D341Med (cell line): ENCODE measurements at places on chromosomes 13 and 19.

DNA sequence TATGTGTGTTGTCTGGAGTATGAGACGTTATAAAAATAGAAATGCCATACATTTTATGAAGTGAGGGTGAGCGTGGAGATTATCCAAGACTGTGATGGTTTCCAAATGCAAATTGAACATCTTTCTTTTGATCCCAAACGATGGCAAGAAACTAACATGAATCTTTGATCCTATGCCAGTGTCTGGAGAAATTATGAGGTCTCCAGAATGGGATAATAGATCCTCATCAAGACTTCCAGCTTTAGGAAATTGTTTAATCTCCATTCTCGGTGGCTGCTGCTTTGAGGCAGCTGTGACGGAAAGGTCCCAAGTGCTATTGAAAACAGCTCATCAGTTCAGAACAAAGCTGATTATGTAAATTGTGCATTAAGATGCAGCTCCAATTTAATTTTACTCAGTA lies 30.8 kb downstream of the CBY2 start:
- no peak for DNase-seq

DNA sequence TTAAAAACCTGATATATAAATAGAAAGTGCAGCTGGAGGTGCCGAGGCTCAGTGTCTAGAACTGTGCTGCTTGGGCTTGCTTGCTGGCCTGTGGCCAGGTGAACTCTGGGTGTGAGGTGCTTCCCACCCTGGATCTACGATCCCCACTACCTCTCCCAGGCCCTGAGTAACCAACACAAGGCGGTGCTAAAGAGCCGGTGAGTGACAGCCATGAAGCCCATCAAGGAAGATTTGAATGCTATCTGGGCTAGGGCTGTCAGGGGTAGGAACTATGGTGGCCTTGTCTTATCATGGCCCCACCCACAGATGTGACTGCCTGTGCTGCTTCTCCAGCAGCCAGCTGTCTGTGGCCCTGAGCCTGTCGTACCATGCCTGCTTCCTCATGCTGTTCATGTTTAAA lies 25.6 kb upstream of the ZNF91 start:
- DNase-seq = no peak

GRCh38 chr13:75636436-75637180 lies 478 bp downstream of the LMO7 start:
- DNase-seq = peak; percentile 48

DNA sequence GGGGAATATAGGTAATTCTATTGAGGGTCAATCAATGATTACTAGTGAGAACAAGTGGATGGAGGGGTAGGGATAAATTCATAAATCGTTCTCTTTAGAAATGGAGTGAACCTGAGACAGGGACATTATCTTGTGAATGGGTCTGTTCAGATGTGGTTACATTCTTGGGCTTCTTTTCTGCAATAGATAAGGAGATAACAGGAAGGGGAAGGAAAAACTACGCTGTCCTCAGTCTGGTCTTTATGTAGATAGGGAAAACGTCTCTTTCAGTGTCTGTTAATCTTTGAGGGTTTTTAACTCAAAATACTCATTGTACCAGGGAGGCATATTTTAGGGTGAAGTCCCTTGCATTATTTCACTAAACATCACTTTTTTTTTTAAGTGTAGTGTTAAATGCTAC lies 266.7 kb upstream of the MAB21L1 start:
- no peak for DNase-seq

DNA sequence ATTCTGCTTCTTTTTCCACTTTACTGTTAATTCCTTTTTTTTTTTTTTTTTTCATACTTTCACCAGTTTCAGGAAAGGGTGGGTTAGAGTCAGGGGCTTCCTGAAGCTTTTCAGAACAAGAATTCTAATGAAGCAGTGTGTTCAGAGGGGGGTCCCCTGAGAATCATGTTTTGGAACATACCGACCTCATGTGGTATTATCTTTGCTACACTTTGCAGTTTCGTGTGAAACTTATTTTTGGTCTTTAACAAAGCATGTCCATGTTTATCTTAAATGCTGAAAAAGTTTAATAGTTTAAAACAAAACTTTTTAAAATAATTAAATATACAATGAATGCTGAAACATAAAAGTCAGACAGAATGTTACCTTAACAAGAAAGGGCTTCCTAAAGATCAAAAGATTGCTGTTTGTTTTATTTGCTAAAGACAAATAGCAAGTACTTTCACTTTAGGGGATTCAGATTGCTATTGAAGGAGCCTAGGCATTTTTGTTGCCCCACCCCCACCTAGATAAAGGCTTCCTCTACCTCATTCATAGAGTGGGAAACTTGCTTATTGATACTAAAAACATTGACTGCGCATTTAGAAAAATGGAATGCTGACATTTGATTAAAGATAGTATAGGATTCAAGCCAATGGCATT lies 21.1 kb upstream of the POMP start:
- DNase-seq = no peak

DNA sequence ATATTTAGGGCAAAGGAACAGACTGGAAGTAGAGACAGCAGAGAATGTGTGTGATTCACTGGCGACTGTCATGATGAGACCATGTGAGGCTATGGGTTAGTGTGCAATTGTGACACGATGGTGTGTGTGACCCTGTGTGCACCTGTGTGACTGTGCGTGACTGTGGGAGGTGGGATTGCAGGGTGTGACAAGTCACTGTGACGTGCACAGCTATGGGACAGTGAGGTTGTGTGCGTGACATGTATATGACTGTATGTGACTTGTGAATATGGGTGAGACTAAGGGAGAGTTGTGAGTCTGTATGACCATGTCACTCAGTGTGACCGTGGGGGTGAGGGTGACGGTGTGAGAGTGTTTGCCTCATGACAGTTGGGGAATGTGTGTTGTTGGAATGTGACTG lies 3.4 kb upstream of the GIPR start:
- DNase-seq = no peak

DNA sequence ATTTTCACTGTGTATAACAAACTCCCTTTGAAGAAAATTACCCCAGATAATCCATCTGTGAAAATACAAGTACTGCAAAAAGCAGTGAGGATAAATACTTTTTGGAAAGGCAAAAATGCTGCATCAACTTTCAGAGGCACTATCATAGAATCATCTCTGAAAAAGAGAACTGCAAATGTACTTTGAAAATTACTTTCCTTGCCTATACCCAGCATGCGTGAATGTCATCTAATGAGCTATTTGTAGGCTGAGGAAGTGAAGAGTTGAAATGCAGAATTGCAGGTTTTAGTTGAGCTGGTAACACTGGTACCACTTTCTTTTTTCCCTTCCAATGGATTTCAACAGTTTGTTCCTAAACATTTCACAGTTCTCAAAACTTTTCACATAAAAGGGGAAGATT lies 196.7 kb downstream of the TBC1D4 start:
- no peak for DNase-seq

DNA sequence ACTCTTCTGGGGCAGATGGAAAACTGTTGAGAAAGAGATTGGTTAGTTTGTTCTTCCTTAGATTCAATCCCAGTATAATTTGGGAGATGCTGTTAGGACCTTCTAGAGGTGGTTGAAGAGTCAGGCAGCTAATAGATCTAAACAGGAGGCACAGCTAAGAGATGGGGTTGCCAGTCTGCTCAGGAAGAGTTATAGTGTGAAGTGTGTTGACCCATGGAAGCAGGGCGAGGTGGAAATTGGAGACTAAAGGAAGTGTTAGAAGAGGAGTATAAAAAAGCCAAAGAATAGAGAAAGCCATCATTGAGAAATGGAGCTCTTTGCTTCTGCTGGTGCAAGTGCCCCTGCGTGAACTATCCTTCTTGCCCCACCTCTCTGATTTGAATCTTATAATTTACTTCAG lies 3.8 kb upstream of the OXGR1 start:
- no peak for DNase-seq

DNA sequence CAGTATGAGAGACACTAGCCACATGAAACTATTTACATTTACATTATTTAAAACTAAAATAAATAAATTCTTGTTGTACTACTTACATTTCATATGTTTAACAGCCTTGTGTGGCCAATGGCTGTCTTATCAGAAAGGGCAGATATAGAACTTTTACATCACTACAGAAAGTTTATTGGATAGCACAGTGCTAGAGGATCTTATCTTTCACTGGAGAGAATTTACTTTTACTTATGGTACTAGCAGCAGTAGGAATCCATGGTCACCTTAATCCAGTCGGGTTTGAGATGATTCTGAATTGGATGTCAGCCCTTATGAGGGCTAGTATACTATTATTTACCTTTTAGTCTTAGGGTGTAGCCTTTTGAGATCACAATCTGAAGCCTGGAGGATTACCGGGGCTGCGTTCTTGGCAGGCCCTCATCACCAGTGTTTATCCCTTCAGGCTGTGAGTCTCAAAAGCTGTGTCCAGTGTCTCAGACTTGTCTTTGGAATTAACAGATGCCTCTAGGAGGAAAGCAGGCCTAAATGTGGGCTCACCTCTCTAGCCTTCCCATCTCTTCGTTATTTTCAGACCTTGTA lies 21.7 kb downstream of the IFT88 start:
- DNase-seq = peak; percentile 57

- DNase-seq = no peak
These were observed 36.2 kb upstream of the TRPC4 start for GRCh38 chr13:37905736-37906135.

DNA sequence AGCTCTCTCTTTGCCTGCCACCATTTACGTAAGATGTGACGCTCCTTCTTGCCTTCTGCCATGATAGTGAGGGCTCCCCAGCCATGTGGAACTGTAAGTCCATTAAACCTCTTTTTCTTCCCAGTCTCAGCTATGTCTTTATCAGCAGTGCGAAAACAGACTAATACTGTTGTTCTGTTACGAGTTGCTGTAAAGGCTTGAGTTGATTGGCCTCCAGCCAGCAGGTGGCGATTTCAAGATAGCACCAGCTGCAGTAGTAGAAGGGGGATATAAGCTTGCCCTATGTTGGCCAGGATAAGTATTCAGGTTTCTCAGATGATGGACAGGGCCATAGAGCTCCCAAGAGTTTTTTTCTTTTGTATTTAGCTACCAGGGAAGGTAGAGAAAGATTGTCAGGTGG lies 385.5 kb downstream of the MZT1 start:
- no peak for DNase-seq

DNA sequence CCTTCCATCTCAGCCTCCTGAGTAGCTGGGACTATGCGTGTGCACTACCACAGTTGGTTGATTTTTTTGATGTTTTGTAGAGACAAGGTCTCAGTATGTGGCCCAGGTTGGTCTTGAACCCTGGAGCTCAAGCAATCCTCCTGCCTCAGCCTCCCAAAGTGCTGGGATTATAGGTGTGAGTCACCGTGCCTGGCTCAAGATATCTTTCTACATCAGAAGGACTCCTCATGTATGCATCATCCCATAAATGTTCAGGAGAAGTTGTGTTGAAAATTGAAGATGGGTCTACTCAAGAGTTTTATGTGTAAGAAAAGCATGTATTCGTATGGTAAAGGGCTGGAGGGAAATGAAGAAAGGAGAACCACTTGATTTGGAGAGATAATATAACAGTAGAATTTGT lies 71.8 kb upstream of the STK24 start:
- no peak for DNase-seq

DNA sequence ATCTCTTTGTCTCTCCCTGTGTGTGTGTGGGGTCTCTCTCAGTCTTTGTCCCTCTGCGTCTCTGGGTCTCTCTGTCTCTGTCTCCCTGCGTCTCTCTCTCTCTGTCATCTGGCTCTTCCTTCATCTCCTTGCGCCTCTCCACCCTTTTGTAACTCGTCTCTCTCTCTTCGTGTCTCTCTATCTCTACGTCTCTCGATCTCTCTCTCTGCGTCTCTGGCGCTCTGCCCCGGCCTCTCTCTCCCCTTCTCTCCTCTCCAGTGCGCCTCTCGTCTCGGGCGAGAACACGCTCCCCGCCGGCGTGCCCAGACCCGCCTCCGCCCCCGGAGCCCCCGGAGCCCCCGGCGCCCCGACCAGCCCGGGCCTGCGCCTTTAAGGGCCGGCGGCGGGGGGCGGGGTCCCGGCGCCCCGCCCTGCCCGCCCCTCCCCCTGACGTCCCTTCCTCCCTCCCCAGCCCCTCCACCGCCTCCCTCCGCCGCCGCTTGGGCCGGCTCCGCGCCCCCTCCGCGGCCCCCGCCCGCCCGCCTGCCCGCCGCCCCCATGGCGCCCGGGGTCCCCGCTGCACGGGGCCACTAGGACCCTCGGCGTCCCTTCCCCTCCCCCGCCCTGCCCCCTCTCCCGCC lies at the start of gene MARK4:
Gene MARK4 (plus strand): TSS at position 440 of the 620 bp plus-strand sequence. CDS start 318 bp downstream, outside the sequence.
- DNase-seq = peak; percentile 96

DNA sequence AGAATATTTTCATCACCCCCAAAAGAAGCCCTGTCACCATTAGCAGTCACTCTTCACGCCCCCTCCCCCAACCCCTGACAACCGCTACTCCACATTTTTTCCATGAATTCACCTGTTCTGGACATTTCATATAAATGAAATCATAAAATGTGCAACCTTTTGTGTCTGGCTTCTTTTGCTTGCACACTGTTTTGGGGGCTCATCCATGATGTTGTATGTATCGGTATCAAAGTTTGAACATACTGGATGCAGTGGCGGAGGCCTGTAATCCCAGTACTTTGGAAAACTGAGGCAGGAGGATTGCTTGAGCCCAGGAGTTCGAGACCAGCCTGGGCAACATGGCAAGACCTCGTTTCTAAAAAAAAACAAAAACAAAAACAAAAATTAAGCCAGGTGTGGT lies 7.2 kb downstream of the GADD45B start:
- DNase-seq = no peak

DNA sequence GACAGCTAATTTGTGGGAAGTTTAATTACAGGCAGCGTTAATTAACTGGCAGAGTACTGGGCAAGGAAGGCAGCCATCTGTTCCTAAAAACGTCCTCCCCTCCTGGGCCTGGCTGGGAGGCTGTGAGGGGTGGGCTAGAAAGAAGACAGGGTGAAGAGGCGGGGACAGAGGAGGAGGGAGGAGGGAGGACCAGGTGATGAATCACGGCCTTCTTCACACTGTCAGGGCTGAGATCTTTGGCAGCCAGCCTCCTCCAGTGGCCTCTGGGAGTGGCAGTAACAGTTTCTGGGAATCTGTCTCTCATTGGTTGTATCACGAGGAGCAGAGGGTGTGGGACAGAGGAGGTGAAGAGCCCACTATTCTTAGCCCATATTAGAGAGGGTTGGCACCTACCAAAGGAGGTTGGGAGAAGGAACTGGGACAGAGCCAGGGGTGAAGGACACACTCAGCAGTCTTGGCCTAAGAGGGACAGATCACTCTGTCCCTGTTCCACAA lies 9.6 kb upstream of the ZNRF4 start:
- DNase-seq = peak; percentile 53
